Thyroid gland (tissue), 4 donors: ENCODE measurements at places on chromosomes 7 and 10. TPM values are rescaled to one million over a fixed set of nuclear protein-coding genes. Genes with fewer than 3 reads are reported as not detected.

The RNF133 gene
- total RNA-seq, result 3.1 TPM

DNA sequence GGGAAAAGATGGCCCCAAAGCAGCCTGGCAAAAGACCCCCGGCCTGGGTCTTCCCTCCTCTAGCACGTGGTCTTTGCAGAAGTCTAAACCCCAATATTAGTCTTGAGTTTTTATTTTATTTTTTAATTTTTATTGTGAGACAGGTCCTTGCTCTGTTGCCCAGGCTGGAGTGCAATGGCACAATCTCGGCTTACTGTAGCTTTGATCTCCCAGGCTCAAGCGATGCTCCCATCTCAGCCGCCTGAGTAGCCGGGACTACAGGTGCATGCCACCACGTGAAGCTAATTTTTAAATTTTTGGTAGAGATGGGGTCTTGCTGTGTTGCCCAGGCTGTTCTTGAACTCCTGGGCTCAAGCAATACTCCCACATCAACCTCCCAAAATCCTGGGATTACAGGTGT is 40.3 kb upstream of the MXI1 start:
- no peak for DNase-seq

GRCh38 chr10:60417901-60418300 is 28.2 kb upstream of the ANK3 start:
- no peak for DNase-seq

DNA sequence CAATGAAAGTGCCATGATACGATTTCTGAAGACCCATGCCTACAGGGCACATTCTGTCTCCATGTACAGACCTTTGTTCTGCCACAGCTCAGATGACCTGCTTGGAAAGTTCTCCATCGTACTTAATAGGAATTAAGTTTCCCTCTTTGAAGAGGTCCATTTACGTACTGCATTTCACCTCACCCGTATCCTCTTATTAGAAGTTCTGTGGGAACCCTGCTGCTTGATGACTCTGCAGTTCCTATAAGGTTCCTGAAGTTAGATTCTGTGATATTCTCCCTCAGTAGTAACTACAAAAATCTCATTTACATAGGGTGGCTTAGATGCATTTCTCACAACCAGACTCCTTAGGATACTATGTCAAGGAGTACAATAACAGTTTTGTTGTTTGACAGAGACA is 50.9 kb downstream of the MINDY3 start:
- no peak for DNase-seq

DNA sequence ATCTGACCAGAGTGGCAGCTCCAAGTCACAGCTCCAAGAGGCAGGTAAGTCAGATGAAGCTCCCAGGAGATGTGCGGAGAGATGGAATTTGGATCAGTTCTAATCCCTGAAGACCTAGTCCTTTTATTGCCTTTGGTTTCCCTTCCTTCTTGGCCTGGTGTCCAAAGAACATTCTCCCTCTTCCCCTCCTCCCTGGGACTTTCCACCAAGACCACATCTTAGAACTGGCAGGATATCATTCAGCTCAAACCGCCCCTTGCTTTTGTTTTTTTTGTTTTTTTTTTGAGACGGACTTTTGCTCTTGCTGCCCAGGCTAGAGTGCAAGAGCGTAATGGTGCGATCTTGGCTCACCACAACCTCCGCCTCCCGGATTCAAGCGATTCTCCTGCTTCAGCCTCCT is 190.8 kb downstream of the GFRA1 start:
- DNase-seq, result no peak

- DNase-seq, result no peak
These were observed 2.5 kb downstream of the CHN2 start for GRCh38 chr7:29196971-29197595.

The HOXA9 gene
- 0.63 TPM for total RNA-seq

GRCh38 chr7:37786741-37787569 is 61.4 kb upstream of the NME8 start:
- DNase-seq, result no peak

The SH2D4B gene
- total RNA-seq, result 1.1 TPM

GRCh38 chr7:104967595-104967994 is 46.4 kb upstream of the KMT2E start:
- no peak for DNase-seq
